DMS79 (cell line): ENCODE measurements at places on chromosomes 6 and 20.

DNA sequence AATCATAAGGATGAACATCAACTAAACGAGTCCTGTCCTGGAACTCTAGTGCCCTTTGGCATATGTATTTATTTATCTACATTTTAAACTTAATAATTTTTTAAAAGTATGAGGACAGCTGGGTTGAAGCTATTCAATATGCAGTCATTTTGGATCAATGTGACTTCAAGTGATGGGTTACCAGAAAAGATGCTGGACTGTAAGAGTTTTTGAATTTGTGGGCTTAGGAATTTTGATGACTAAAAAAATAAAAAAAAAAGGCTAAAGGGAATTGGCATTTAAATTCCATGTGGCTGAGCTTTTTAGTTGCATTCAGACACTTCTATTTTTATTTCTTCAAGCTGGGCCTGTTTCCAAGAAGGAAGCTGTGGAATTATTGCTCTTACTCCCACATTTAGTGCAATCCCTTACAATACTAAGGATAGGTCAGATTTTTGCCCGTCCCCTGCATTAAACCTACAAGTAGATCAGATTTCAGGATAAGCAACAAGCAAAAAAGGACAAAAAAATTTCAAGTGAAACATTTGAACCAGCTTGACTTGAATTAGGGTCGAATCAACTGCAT is 704.2 kb upstream of the CITED2 start:
- no peak for DNase-seq

GRCh38 chr6:19492636-19493405 is 344.3 kb upstream of the ID4 start:
- DNase-seq = peak; percentile 43

DNA sequence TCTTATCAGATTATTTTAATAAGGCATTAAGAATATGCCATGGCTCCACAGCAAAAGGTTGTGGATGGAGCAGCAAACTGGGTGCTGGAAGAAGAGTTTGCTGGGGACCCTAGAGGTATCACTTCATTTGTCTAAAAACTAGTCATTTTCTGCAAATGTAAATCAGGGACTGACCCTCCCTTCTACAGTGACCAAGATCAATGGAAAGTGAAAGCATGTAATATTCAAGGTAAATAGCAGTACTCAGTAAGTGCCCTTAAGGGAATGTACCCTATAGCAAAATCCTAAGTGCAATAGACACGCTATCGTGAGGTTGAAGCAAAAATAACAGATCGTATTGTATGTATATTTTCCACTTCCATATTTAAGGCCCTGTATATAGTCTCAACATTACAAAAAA is 38.7 kb downstream of the TRDN start:
- no peak for DNase-seq

DNA sequence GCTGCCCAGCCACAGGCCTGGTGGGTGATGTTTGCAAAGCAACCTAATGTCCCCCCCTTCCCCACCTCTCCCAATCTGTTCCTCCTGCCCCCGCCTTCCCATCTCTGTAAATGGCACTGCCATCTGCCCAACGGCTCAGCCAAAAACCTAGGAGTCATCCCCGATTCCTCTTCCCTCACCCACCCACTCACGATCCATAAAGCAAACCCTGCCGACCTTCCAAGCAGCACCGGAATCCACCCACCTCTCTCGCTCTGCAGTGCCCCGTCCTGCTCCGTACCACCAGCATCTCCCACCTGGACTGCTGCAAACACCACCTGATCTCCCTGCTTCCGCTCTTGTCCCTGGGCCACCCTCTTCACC is 37.6 kb downstream of the SULF2 start:
- DNase-seq = no peak

DNA sequence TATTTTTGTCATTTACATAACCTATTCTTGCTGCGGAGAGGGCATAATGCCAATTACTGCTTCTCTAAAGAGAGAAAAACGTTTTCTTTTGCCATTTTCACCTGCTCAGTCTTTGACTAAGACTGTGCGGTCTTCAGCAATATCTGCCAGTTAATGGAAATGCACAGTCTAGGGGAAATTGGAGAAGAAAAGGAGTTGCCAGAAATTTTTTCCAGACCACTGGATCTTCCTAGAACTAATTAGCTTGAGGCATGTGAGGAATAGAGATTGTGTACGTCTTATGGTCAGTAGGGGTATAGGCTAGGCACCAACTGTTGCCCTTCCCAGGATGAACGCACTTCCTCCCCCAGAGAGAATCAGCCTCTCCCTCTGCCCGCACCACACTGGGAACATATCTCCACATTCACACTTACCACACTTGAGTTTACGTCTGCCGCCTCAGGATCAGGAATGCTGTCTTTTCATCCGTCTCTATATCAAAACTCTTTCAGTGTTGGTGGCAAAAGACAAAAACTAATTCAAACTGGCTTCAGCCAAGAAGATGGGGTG is 67.9 kb upstream of the E2F3 start:
- no peak for DNase-seq
